ENCODE measurements at places on chromosomes 7 and 10.
A peak's percentile ranks its signal among the peaks of the same experiment; 100 is the strongest.

DNA sequence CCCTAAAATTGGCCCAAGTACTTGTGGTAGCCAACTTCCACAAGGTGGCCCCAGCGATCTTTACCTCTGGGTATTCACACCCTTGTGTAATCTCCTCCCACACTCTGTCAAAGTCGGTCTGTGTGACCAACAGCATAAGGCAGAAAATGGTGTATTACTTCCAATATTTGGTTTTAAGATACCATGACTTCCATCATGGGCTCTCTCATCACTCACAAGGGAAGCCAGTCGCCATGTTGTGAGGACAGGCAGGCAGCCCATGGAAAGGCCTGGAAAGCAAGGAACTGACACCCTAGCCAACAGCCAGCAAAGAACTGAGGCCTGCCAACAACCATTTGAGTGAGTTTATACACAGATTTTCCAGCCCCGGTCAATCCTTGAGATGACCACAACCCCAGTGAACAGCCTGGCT is 91.0 kb upstream of the KMT2E start:
- DNase-seq = peak; percentile 78

- peak; percentile 58 for DNase-seq
Measured at GRCh38 chr10:986881-987619, 1.2 kb upstream of the GTPBP4 start.

DNA sequence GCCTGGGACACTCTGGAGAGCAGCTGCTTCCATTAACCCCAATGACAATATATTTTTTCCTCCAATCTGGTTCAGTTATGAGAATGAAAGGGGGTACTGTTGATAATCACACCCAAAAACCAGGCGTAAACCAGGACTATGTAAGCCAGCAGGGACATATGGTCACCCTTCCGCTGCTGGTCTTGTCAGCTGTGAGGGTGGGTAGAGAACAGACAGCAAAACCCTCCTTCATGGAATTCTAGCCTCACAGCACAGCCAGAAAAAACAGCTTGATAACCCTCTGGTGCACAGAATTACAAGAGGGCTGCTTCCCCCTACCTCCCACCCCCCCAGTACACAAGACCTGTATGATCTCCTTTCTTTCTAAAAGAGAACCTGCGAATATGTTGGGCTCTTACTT is 368.8 kb upstream of the ZMIZ1 start:
- DNase-seq = no peak

- DNase-seq = no peak
Measured at GRCh38 chr7:26964156-26964808, 99.9 kb upstream of the SKAP2 start.

GRCh38 chr7:139827042-139827441 is 2.0 kb upstream of the TBXAS1 start:
- DNase-seq = no peak

- no peak for DNase-seq
Measured at GRCh38 chr10:3131098-3131497, 41.5 kb downstream of the PITRM1 start.

GRCh38 chr10:72461085-72461484 is 106.4 kb upstream of the DNAJB12 start:
- no peak for DNase-seq

GRCh38 chr10:101939008-101939648 is 95.5 kb upstream of the KCNIP2 start:
- DNase-seq = peak; percentile 43

- peak; percentile 41 for DNase-seq
Measured at GRCh38 chr10:76080451-76080850, 649.0 kb downstream of the LRMDA start.

GRCh38 chr7:23106823-23107663 is 1.5 kb downstream of the KLHL7 start:
- peak; percentile 37 for DNase-seq
